ENCODE measurements at places on chromosomes 12 and 14. TPM values are rescaled to one million over a fixed set of nuclear protein-coding genes. Genes with fewer than 3 reads are reported as not detected.

DNA sequence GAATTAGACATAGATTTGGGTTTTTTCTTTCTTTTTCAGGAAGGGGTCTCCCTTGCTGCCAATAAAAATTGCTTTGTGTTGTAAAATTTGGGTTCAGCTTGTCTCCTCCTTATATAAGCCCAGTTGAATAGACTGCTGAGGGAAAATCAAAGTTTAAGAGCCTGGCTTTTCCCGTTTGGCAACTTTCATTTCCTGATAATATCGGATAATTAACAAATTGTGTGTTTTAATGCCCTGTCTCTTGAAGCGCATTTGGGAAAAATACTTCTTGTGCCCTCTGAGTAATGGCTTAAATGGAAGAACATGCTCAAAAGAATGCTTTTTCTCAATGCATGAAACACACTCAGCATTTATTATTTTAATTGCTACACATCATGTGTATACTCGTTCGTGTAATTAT is 198.0 kb upstream of the DCN start:
- DNase-seq: no peak
- H3K27ac ChIP-seq: no peak overlapping the region
- no peaks in the 10 kb centered on the region for H3K36me3 ChIP-seq
- H3K4me3 ChIP-seq: no peak overlapping the region

- H3K4me3 ChIP-seq: no peak overlapping the region
- no peaks in the 10 kb centered on the region for H3K4me1 ChIP-seq
- no peaks in the 10 kb centered on the region for H3K27me3 ChIP-seq
- no peaks in the 10 kb centered on the region for H3K36me3 ChIP-seq
- no peak overlapping the region for H3K27ac ChIP-seq
Measured at GRCh38 chr12:4819654-4820053, 90.1 kb upstream of the KCNA1 start.

GRCh38 chr14:102184316-102185035 is 44.8 kb downstream of the WDR20 start:
- no peaks in the 10 kb centered on the region for H3K27me3 ChIP-seq
- no peak overlapping the region for H3K27ac ChIP-seq
- H3K4me3 ChIP-seq: no peak overlapping the region
- no peak for DNase-seq
- peaks cover 4% of the 10 kb centered on the region for H3K4me1 ChIP-seq
- H3K36me3 ChIP-seq: no peaks in the 10 kb centered on the region

- H3K36me3 ChIP-seq: no peaks in the 10 kb centered on the region
- H3K27ac ChIP-seq: no peak overlapping the region
- no peaks in the 10 kb centered on the region for H3K27me3 ChIP-seq
Measured at GRCh38 chr12:65204886-65205525, 35.6 kb downstream of the LEMD3 start.

GRCh38 chr12:8822298-8822697 is at the start of gene A2ML1:
TSS of gene A2ML1 (plus strand) at chr12:8822621. CDS start at chr12:8822652, 31 bp downstream.
- no peaks in the 10 kb centered on the region for H3K4me1 ChIP-seq
- DNase-seq: no peak
- H3K27me3 ChIP-seq: no peaks in the 10 kb centered on the region
- no peaks in the 10 kb centered on the region for H3K36me3 ChIP-seq

GRCh38 chr12:55833056-55833455 is 3.7 kb upstream of the DNAJC14 start:
- no peaks in the 10 kb centered on the region for H3K36me3 ChIP-seq
- DNase-seq: no peak
- H3K4me3 ChIP-seq: no peak overlapping the region
- no peaks in the 10 kb centered on the region for H3K27me3 ChIP-seq
- H3K4me1 ChIP-seq: no peaks in the 10 kb centered on the region

DNA sequence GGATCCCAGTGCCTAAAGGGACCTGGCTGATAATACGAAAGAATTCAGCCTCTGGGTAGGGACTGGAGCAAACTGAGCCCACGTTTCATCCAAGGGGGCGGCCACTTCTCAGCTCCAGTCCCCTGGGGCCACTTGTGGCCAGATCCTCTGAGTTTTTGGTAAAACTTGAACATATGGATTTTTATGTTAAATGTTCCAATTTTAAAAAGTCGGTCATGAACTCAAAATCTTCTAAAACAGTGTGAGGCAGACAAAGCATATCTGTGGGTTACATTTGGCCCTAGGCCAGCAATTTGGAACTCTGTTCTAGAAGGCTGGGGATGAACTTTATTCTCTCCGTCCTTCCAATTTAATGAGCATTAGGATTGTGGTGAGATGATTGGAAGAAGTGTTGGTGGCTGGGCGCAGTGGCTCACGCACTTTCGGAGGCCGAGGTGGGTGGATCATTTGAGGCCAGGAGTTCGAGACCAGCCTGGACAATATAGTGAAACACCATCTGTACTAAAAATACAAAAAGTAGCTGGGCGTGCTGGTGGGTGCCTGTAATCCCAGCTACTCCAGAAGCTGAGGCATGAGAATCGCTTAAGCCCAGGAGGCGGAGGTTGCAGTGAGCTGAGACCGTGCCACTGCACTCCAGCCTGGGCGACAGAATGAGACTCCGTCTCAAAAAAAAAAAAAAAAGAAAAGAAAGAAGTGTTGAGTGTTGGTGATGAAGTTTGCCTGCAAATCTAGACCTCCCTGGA is 3.0 kb upstream of the PPP1CC start:
- H3K4me1 ChIP-seq: peaks cover 7% of the 10 kb centered on the region
- H3K4me3 ChIP-seq: no peak overlapping the region
- DNase-seq: no peak

- H3K36me3 ChIP-seq: no peaks in the 10 kb centered on the region
- no peak overlapping the region for H3K4me3 ChIP-seq
Measured at GRCh38 chr12:94208622-94208966, 60.2 kb downstream of the PLXNC1 start.

- H3K36me3 ChIP-seq: no peaks in the 10 kb centered on the region
- DNase-seq: no peak
- H3K27ac ChIP-seq: no peak overlapping the region
- H3K4me1 ChIP-seq: peaks cover 9% of the 10 kb centered on the region
- H3K27me3 ChIP-seq: no peaks in the 10 kb centered on the region
Measured at GRCh38 chr14:24108336-24108874, 6.2 kb upstream of the DCAF11 start.

DNA sequence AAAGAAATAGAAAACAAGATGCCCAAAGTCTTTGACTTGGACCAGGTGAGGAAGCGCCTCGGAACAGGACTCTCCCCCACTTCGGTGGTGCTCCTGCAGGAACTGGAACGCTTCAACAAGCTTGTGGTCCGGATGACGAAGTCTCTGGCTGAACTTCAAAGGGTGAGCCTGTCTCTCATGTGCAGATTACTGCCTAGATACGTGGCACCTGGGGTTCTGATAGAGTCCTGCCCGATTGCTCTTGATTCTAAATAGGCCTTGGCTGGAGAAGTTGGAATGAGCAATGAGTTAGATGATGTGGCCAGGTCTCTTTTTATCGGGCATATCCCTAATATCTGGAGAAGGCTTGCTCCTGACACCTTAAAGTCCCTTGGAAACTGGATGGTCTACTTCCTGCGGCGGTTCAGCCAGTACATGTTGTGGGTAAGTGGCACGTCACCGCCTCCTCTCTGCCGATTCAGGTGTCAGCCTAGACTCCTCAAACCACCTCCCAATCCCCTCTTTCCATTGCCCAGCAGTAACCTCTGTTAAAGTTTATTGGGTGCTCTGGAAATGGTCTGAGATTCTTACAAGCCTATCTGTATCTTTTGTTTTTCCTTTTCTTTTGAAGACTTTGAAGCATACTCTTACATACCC is 40.8 kb downstream of the CCDC92 start:
- H3K27ac ChIP-seq: no peak overlapping the region
- H3K4me1 ChIP-seq: no peaks in the 10 kb centered on the region
- DNase-seq: no peak

GRCh38 chr12:20832911-20833310 is 22.4 kb downstream of the SLCO1B3 start:
- no peak overlapping the region for H3K27ac ChIP-seq
- no peak for DNase-seq
- H3K4me3 ChIP-seq: no peak overlapping the region
- H3K4me1 ChIP-seq: no peaks in the 10 kb centered on the region

DNA sequence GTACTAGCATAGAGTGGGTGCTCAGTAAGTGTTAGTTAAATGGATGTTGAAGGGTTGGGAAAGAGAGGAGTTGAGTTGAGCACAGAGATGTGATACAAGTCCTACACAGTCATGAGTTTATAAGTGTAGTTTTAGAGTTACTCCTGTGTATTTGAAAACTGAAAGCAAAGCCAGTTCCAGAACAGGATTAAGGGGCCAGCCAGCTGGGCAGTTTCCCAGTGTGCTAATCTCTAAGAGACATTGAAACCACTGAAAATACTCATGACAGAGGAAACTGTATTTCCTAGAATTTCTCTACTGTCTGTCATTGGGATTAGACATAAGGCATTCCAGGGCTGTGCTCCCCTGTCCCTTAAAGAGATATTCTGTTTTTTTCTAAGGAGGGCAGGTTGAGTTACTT is 101.0 kb downstream of the DERA start:
- H3K27ac ChIP-seq: peak overlapping the region; percentile 61
- H3K4me1 ChIP-seq: peaks cover 11% of the 10 kb centered on the region
- peak overlapping the region; percentile 11 for H3K4me3 ChIP-seq
- no peak for DNase-seq
- no peaks in the 10 kb centered on the region for H3K27me3 ChIP-seq
- H3K36me3 ChIP-seq: no peaks in the 10 kb centered on the region

DNA sequence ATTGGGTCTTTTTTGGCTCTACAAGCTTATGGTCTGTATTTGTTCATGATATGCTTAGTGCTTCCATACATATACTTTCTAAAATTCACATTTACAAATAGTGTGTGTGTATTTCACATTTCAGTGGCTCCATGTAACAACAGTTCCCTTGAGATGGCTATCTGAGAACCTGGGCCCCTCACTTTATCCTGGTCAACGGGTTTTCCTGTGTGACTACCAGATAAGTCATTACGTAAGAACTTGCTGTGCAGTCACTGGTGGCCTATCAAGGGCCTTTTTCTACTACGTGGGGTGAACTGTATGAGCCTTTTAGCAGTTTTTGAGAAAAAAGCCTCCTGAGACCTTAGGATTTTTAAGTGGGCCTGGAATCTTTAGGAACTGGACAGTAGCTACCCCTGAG is 454.1 kb downstream of the PCNX1 start:
- H3K36me3 ChIP-seq: no peaks in the 10 kb centered on the region
- no peak overlapping the region for H3K27ac ChIP-seq
- H3K4me3 ChIP-seq: no peak overlapping the region
- H3K27me3 ChIP-seq: no peaks in the 10 kb centered on the region

- H3K4me3 ChIP-seq: peak overlapping the region; percentile 91
- DNase-seq: peak; percentile 43
- H3K27ac ChIP-seq: peak overlapping the region; percentile 97
- no peaks in the 10 kb centered on the region for H3K27me3 ChIP-seq
Measured at GRCh38 chr14:77458249-77458950, 507 bp downstream of the AHSA1 start.

- no peak for DNase-seq
- no peak overlapping the region for H3K4me3 ChIP-seq
- no peaks in the 10 kb centered on the region for H3K27me3 ChIP-seq
- H3K36me3 ChIP-seq: no peaks in the 10 kb centered on the region
- no peak overlapping the region for H3K27ac ChIP-seq
Measured at GRCh38 chr14:74704656-74705055, 8.2 kb downstream of the AREL1 start.

GRCh38 chr12:12938541-12938940 is 13.4 kb downstream of the GPRC5D start:
- H3K4me3 ChIP-seq: no peak overlapping the region
- no peak overlapping the region for H3K27ac ChIP-seq
- no peak for DNase-seq
- H3K36me3 ChIP-seq: no peaks in the 10 kb centered on the region

DNA sequence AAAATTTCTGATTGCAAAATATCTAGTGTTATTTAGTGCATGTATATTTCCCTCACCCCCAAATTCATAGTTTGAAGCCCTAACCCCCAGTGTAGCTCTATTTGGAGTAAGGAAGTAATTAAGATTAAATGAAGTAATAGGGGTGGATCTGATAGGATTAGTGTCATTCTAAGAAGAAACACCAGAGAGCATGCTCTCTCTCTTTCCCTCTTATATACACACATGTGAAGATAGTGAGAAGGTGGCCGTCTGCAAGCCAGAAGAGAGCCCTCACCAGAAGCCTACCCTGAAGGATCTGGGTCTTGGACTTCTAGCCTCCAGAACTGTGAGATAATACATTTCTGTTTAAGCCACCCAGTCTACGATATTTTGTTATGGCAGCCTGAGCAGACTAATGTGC is 120.3 kb downstream of the TMEM30B start:
- H3K4me3 ChIP-seq: no peak overlapping the region
- H3K36me3 ChIP-seq: no peaks in the 10 kb centered on the region
- DNase-seq: no peak
- H3K27ac ChIP-seq: no peak overlapping the region
- no peaks in the 10 kb centered on the region for H3K4me1 ChIP-seq

GRCh38 chr12:6343518-6343917 is 1.6 kb upstream of the TNFRSF1A start:
- peak overlapping the region; percentile 62 for H3K27ac ChIP-seq
- no peaks in the 10 kb centered on the region for H3K36me3 ChIP-seq
- H3K4me3 ChIP-seq: no peak overlapping the region
- no peaks in the 10 kb centered on the region for H3K27me3 ChIP-seq
- DNase-seq: peak; percentile 75

The FBXL14 gene
- 17.9 TPM for total RNA-seq

The HVCN1 gene
- 7.1 TPM for total RNA-seq

The LRP1-AS gene
- total RNA-seq: not detected
